ENCODE measurements at places on chromosomes 5 and 9.

DNA sequence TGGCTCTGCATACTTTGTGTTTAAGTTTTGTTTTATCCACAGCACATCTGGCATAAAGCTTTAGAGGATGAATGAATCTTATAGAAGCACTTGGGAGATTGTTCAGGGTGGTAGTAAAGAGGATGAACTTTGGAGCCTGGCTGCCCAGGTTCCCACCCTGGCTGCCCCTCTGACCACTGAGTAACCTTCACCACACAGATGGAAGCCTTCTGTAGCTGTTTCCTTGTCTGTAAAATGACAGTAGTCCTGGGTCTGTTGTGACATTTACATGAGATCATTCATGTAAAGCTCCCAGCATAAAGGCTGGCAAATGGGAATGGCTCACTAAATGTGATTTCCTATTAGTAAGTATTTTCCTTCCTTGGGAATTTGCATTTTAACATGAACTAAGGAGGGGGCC, 85.7 kb upstream of the FAM169A start:
- no peak for DNase-seq

DNA sequence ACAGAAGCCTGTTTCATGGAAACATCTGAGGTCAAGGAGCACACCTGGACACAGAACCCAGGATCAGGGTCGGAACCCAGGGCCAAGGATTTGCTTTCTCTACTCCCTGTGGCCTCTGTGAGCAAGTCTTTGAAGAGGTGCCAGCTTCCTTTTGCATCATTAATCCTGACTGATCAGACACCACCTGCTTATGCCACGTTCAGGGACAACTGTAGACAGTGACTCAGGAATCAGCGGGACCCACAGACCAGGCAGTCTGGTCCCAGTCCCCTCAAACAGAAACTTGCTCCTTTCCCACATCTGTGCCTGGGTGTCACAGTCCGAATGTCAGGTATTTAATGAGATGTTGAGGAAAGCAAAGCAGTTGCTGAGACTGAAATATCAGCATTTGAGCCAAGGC, 154.8 kb downstream of the SGCD start:
- no peak for DNase-seq

GRCh38 chr9:38137342-38137741, 68.3 kb upstream of the SHB start:
- no peak for DNase-seq

GRCh38 chr5:158142156-158142555, 283.2 kb upstream of the CLINT1 start:
- DNase-seq = no peak

- DNase-seq = no peak
These were observed 264.9 kb upstream of the TNC start for GRCh38 chr9:115382865-115383264.

- no peak for DNase-seq
These were observed 63.7 kb upstream of the PPP2CA start for GRCh38 chr5:134289509-134290113.

DNA sequence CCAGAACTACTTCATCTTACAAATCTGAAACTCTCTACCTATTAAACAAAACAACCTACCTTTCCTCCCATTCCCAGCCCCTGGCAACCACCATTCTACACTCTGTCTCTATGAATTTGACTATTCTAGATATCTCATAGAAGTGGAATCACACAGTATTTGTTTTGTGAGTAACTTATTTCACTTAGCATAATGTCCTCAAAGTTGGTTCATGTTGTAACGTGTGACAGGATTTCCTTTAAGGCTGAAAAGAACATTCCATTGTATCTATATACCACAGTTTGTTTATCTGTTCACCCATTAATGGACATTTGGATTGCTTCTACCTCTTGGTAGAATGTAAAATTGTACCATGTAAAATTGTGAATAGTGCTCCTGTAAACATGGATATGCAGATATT, 70.1 kb upstream of the NXNL2 start:
- DNase-seq = no peak

GRCh38 chr9:136324501-136325300, 2.6 kb upstream of the GPSM1 start:
- DNase-seq = no peak

GRCh38 chr5:78766412-78766762, 117.8 kb upstream of the LHFPL2 start:
- no peak for DNase-seq

DNA sequence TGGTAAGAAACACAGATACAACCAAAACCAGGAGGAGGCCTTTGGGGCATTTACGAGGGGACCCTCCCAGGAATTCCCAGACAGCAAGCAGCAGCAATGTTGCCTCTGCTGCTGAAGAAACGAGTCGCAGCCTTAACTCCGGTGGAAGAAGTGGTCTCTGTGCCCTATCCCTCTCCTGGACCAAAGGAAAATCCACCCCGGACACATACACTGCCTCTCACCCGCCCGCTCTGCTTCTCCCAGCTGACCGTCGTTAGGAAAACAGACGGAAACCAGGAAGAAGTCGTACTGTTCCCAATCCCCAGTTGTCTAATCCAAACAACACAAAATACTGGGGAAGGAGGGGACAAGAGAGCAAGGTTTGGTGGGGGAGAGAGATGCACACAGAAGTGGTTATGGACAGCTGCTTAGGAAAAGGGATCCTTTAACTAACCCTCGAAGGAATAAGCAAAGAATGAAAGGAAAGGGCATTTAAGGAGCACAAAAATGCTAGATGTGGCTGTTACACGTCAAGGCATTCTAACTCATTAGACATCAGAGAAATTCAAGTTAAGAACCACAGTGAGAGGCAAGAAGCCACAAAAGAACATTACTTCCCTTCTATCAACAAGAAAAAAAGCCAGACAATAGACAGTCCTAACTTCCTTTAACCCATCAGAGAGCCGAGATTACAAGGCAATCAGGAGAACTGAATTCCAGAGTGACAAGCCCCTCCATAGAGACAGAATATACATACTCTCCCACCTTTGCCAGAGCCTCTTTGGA, 71.9 kb downstream of the ACTL7B start:
- DNase-seq = no peak

GRCh38 chr9:70945301-70945700, 176.1 kb downstream of the TRPM3 start:
- no peak for DNase-seq

DNA sequence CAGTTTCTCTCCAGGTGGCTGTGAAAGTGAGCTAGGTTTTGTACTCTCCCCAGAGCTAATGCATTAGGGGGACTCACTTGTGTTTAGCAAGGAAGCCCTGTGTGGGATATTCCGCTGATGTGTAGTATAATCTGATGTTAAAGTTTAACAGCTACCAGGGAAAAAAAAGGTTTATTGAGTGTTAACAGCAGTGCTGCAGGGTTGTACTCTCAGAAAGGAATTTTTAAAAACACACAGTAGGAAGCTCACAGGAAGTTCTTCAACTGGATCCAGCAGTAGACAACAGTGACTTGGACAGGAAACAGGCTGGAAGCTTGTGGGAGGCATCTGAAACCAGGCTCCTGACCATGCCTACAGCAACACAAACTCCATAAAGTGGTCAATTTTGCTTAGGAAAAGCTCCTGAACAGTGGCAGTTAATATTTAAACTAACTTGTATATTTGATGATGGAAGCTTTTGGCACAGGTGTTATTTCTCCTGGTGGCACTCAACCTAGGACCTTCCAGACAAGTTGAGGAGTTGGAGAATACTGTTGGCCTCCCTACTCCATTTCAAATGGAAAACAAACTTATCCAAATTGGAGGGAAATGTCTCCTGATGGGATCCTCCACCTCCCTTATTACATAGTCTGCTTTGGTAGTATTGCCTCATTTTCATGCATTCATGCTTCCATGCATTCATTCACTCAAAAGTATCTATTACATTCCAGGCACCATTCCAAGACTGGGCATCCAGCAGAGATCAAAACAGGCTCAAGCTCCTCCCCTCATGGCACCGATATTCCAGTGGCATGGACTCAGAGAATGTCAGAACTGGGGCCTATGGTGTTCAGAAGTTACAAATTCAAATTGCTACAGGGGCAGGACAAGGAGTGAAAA, 54.7 kb downstream of the FOXD1 start:
- no peak for DNase-seq

DNA sequence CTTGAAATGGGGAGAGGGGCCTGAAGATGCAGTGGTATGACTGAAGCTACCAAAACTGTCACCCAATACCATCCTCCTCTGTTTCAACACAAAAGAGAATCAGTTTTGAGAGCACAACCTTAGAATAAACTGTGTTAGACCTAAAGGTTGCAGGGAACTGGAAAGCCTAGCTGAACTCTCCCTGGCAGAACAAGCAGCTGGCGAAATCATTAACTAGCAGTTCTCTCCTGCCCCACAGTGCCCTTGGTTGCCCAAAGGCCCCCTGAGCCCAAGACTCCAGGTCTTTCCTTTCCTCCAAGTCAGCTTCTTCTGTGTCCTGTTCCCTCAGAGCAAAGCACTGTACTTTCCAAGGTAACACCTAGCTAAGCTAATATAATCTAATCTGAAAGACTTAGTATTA, 135.4 kb upstream of the SLC30A5 start:
- DNase-seq = no peak

- no peak for DNase-seq
These were observed 1.2 kb downstream of the CCDC107 start for GRCh38 chr9:35659340-35659739.

DNA sequence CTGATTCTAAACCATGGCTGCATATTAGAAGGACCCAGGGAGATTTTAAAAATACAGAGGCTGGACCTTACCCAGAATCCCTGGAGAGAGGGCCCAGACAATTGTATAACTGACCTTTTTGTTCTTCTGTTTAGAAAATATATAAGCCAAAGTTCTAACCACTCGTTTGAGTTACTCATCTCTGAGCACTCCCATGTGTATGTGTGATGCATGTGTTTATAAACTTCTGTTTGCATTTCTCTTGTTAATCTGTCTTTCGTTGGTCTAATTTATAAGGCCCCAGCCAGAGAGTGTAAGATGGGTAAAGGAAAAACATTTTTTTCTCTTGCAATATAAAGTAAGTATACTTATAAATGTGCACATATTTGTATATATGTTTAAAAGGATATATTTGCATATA, 443.9 kb downstream of the ZNF608 start:
- no peak for DNase-seq

- no peak for DNase-seq
These were observed 102.4 kb upstream of the SMC2 start for GRCh38 chr9:103991698-103992097.

- no peak for DNase-seq
These were observed 27.7 kb downstream of the PPP3R2 start for GRCh38 chr9:101566904-101567724.

DNA sequence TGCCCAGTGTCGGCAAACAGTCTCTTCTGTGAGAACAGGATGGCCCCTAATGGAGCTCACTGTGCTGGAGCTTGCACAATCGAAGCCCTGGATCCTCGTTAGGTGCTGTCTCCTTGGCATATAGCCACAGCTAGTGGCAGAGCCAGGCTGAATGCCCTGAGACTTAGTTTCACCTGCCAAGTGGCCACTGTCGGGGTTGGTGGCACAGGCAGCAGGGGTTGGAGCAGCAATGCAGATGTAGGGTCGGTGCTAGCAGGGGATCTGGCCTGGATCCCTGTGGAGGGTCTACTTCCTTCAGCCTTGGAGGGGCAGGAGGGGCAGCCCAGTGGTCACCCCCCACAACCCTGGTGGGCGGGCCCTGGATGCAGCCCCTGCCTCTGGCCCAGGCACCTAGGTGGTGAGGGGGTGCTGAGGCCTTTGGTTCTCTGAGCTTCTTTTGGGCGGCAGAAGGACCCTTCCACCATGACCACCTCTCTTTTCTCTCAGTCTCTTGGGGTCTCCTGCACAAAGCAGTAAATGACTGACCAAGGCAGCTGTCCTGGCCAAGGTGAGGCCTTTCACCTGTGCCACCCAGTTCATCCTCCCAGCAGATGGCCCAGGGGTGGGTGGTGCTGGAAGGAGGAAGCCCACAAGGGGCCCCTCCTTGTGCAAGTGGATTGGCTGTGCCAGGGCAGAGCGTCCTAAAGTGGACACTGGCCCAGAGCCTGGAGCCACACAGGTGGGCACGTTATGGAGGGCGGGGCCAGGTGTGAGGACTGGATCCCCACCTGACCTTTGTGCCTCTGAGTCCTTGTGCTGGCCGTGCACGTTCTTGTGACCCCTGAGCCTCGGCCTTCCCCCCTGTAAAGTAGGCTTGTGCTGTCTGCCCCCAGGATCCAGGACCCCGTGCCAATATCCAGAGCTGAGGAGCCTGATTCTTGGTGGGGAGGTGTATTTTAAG, 44.8 kb downstream of the PHF2 start:
- no peak for DNase-seq

- DNase-seq = no peak
These were observed 19.0 kb downstream of the TMC1 start for GRCh38 chr9:72540348-72540873.

- no peak for DNase-seq
These were observed 543.7 kb upstream of the SGCD start for GRCh38 chr5:155783246-155783645.

DNA sequence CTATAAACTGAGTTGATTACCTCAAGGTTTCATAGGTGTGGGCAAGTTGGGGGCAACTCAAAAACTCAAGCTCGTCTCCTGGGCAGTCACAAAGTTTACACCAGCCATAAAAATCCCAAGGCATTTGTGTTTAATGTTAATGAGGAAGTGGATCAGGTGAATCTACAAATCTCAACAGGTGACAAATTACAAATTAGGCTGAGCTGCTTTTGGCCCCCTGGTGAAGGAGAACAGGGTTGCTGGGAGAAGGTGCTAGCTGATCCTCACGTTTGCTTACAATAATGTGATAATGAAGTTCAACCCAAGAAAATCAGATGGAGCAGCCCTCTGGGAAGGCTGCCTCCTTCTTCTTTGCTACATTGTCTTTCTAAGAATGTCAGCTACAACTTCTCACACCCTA, 488.4 kb upstream of the DMAC1 start:
- DNase-seq = no peak

DNA sequence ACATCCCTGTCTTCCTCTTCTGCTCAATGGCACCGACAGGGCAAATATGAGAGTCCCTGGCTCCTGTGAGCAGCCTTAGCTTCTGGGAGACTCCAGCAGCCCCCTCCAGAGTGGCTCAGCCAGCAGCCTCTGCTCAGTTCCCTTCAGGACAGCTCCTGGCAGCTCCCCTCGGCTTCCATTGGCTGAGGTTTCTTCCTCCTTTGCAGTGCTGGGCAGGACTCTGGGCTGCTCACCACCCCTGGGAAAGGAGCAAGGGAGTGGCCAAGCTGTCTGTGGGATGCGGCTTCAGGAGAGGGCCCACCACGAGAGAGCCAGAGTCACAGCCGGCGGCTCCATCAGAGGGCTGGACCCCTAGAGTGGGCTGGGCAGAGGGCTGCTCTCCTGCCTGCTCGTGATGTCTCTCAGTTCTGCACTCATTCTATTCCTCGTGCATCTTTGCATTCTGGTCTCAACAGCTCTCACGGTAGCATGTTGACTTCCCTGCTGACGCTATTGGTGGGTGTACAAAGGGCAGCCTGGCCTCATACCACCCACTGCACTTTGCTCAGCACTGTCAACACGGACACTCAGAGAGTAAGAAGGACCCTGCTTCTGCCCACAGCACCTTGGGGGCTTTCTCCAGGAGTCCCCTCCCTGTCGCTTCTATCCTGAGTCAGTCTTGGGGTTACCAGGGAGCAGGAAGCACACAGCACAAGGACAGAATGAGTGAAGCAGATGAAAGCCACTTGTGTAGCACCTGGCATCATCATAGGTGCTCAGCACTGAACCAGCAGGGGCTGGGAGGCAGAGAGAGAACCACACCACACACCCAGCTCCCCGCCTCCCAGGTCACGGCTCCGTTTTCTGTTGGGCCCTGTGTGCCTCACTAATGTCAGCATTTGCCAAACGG, 80.9 kb upstream of the ALDH1B1 start:
- DNase-seq = no peak

- DNase-seq = no peak
These were observed 34.0 kb upstream of the CLINT1 start for GRCh38 chr5:157892974-157893373.

- no peak for DNase-seq
These were observed 348.8 kb upstream of the TNC start for GRCh38 chr9:115466756-115467155.

GRCh38 chr9:3769646-3770045, 243.8 kb upstream of the RFX3 start:
- DNase-seq = no peak

All from stimulated activated CD8-positive, alpha-beta memory T cell treated with anti-CD3 and anti-CD28 coated beads, Interleukin-7, amount 100 ng/mL, for 1 hour (primary cell).